Left colon (tissue), 2 donors: ENCODE measurements at places on chromosomes 6 and 20. TPM values are rescaled to one million over a fixed set of nuclear protein-coding genes. Genes with fewer than 3 reads are reported as not detected.
A peak's percentile ranks its signal among the peaks of the same experiment; 100 is the strongest.

GRCh38 chr20:33489495-33490022, 337 bp upstream of the CBFA2T2 start:
- peak; percentile 100 for DNase-seq

- no peak for DNase-seq
Observed at GRCh38 chr6:4929097-4929718, 74.6 kb downstream of the RPP40 start.

DNA sequence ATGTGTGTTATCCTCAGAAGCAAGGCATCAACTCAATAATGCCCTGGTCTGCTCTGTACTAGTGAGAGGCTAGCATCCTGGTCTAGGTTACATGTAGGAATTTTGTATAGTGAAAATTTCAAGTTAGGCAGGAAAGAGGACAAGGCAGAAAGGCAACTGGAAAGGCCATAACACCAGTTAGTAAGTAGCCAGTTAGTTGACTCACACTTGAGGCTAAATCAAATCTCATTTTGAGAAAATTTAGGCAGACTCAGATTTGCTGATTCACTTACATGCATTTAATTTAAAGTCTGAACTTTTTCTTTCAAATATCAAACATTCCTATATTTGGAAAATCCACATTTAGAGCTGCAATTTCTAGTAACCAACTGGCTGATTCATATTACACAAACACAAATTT, 184.5 kb upstream of the TCF21 start:
- no peak for DNase-seq

GRCh38 chr6:135810486-135810885, 41.0 kb upstream of the PDE7B start:
- no peak for DNase-seq

DNA sequence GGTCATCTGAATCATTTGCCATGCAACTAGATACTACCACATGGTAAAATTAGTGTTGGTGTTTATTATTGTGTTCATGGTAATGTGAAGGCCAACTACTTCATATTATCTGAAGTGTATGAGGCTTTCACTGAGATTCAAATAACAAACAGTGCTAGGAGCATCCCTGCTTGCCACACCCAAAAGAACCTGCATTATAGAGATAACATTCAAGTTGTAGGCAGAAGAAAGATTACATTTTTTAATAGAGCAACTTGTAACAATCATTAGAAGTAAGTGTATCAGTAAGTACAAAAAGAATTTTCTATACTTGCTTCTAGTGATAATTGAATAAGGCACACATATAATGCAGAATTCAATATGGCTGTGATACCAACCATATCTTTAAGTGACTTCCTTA, 49.8 kb downstream of the BCKDHB start:
- DNase-seq, result no peak

- no peak for DNase-seq
Observed at GRCh38 chr6:1739680-1740079, 130.0 kb downstream of the FOXC1 start.

OR2B6 gene
- not detected for total RNA-seq

MYH7B gene
- 1.2 TPM for total RNA-seq

DNA sequence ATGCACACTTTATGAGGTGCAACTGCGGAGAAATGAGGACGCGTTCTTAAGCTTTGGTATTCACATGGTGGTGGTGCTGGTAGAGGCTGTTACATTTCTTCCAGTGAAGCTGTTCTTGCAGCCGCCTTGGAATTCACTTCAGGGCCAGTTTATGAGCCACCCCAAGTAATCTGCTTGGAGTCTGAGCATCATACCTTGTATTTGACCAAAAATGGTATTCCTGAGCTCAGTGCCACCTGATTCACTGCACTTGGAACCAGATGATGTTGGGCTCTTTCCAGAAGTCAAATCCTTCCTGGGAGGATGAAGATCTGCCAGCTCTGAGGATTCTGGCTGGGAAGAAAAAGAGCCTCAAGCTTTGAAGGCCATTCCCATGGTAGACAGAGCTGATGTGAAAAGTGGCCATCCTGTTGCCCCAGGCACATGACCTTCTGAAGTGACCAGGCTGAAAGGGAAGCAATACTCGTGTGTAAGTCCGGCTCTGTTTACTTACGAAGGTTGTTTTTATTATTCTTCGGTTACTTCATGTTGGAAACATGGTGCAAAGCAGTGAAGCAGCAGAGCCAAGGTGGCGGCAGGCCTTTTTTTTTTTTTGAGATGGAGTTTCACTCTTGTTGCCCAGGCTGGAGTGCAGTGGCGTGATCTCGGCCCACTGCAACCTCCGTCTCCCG, 7.7 kb downstream of the MANBAL start:
- no peak for DNase-seq

BMP5 gene
- total RNA-seq, result 4.8 TPM

GRCh38 chr6:1328129-1328800, 16.4 kb downstream of the FOXQ1 start:
- no peak for DNase-seq

GRCh38 chr6:6351511-6352025, 31.1 kb upstream of the F13A1 start:
- DNase-seq, result no peak

DNA sequence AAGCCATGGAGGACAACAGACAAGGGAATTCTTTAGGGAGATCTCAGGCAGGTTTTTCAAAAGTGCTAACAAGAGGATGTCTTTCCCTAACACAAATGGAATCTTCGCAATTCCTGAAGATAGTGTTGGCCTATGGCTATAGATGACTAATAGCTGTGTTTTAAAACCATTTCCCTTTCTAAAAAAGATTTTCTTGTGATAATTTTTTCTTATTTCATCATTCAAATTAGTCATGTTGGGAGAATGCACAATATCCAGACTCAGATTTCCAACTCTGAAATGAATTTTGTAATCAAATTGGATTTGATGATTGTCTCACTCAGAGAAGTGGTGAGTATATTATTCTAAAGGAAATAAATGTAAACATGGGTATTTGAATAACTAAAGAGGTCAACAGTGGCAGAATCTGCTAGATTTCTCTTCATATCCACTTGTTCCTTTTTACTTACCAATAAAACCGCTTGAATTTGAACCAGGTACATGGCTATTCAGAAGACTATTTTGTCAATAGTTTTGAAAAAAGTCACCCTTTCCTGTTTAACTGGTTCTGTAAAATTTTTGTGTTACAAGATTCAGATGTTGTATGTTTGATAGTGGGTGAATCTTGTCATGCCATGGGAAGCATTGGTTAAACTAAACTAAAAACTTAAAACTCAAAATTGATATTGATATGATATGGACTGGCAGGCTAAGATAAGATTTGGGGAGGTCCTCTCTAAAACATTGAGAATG, 1223.7 kb upstream of the EYS start:
- DNase-seq, result no peak

DNA sequence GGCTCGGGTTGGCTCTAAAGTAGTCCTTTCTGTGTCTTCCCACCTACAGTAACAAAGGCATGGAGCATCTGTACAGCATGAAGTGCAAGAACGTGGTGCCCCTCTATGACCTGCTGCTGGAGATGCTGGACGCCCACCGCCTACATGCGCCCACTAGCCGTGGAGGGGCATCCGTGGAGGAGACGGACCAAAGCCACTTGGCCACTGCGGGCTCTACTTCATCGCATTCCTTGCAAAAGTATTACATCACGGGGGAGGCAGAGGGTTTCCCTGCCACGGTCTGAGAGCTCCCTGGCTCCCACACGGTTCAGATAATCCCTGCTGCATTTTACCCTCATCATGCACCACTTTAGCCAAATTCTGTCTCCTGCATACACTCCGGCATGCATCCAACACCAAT, 291.2 kb downstream of the ESR1 start:
- no peak for DNase-seq

DNA sequence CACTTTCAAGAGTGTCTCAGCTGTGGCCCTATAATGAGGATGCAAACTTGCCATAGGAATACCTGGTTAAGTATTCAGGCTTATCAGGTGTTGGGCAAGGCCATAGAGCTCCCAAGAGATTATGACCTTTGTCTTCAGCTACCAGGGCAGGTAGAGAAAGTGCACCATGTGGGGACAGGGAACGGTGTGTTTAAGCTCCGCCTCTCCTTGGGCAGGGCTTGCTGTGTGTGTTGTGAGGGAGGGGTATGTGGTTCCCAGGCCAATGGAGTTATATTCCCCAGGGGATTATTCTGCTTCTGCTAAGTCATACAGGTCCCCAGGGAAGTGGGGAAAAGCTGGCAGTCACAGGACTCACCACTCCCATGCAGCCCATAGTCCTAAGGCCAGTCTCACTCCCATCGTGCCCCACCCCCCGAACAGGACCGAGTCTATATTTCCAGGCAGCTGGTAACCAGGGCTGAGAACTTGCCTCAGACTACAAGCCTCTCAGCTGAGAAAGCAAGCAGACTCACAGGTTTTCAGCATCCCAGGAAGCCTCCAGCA, 660.2 kb downstream of the HTR1B start:
- no peak for DNase-seq

- DNase-seq, result no peak
Observed at GRCh38 chr6:109449795-109450673, 5.5 kb downstream of the MICAL1 start.

SLC13A3 gene
- total RNA-seq, result 0.92 TPM

GRCh38 chr6:18752278-18753068, 365.3 kb downstream of the RNF144B start:
- no peak for DNase-seq

- no peak for DNase-seq
Observed at GRCh38 chr20:20248620-20249200, 119.2 kb upstream of the INSM1 start.

DNA sequence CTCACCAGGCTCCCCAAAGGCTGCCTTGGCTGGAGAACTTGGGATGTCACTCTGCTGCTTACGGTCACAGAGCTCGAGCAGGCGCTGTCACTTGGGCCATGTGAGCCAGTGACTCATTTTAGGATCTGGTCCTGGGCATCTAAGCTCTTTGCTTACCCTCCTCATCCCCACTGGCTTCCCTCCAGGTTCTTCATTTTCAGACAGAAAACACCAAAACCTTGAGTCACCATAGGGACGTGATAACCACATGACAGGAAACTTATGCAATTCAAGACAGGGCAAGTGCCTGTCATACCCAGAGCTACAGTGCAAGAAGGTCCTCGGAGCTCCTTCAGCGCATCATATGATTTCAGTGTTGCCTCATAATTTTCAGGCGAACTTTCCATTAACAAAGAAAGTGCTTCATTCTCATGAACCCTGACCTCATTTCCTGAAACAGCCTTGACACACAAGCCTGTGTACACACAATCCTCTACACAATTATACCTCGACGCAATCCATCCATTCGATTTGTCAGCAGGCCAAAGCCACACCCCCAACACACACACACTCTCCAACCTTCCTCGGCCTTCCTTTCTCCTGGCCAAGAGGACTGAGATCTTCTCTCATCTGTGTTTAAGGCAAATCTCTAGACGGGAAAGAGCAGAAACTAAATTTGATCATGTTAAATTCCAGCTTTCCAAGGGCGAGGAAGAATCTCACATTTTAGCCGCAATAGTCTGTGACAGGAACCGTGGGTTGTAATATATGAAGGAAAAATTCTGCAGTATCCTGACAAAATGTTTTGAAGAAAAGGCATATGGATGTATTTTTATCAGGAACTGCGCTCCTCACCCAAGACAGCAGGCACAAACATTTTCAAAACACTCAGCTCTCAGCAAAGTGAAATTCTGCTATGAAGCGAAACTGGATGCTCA, 25.3 kb downstream of the TBC1D7 start:
- DNase-seq, result peak; percentile 80

- DNase-seq, result no peak
Observed at GRCh38 chr6:159646733-159647132, 46.3 kb downstream of the SOD2 start.

DNA sequence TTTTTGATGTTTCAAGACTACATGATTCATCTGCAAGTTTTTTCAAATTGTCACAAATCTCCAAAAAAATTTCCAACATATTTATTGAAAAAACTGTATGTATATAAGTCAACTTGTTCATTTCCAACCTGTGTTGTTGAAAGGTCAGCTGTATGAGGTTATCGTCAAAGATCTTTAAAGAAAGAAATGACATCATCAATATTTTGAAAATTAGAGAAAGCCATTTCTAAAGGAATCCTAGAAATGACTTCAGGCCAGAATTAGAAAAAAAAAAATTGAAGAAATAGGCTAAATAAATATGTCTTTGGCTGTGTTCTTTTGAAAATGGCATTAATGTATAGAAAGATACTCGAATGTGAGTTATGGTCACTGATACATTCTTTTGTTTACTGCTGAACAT, 6.8 kb downstream of the RNF146 start:
- DNase-seq, result no peak

C6orf132 gene
- 66.2 TPM for total RNA-seq
